ENCODE measurements at places on chromosomes 6 and 20. TPM values are rescaled to one million over a fixed set of nuclear protein-coding genes. Genes with fewer than 3 reads are reported as not detected.

DNA sequence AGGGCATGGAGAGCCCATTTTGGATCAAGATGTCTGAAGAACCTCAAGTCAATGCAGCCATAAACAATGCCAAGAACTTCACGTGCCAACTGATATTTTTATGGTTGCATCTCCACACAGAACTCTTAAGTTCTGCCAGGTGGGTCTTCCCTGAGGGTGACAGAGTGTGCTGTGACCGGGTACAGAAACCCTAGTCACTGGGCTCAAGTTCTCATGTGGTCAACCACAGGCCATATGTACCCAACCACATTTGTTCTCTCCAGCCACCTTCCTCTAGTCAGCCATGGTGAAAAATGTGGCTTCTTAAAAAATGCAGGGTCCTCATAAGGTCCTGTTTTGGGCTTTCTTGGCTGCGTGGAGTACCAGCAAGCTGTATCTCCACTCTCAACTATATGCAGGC is 48.9 kb downstream of the CLIC5 start:
- DNase-seq = no peak

- no peak for DNase-seq
Observed at GRCh38 chr6:125063307-125063706, 90.3 kb upstream of the TPD52L1 start.

The NOTCH4 gene
- total RNA-seq = 56.0 TPM

The DLL1 gene
- 7.3 TPM for total RNA-seq

DNA sequence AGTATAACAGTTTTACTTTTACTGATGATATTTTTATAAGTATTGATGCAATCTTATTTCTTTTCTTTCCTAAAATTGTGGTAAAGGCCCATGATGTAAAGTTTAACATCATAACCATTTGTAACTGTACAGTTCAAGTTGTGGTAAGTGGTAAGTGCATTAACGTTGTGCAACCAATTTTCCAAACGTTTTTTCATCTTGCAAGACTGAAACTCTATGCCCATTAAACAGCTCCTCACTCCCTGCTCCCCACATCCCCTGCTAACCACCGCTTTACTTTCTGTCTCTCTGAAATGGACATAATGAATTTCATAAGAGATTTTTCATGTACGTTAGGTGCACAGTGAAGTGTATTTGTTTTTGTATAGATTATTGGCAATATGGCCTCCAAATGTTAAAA is 106.0 kb downstream of the PACRG start:
- DNase-seq = no peak

DNA sequence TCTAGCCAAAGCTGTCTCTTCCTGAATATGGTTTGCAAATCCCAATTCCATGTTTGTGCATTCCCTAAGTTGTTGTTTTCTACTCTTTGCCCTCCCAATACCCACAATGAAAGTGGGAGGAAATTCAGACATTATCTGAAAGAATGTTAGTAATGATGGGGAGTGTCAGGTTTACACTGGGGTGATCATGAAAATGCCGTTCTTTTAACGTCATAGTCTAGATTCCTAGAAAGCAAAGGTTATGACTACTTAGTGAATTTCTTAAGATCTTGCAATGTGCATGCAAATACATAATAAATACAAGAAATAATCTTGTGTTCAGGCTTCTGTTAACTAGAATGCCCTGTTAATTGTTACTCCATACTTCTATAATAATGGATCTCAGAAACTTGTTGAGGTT is 101.0 kb downstream of the LCA5 start:
- no peak for DNase-seq

The RPP21 gene
- total RNA-seq = 53.8 TPM

GRCh38 chr6:52389626-52390360 is 27.8 kb downstream of the PAQR8 start:
- DNase-seq = no peak

The FAM120B gene
- 16.8 TPM for total RNA-seq

- no peak for DNase-seq
Observed at GRCh38 chr6:131937226-131937625, 13.9 kb downstream of the CCN2 start.
